ENCODE measurements at places on chromosomes 13 and 19. TPM values are rescaled to one million over a fixed set of nuclear protein-coding genes. Genes with fewer than 3 reads are reported as not detected.

GRCh38 chr19:2690856-2691255, 11.6 kb downstream of the GNG7 start:
- no peak for DNase-seq

DNA sequence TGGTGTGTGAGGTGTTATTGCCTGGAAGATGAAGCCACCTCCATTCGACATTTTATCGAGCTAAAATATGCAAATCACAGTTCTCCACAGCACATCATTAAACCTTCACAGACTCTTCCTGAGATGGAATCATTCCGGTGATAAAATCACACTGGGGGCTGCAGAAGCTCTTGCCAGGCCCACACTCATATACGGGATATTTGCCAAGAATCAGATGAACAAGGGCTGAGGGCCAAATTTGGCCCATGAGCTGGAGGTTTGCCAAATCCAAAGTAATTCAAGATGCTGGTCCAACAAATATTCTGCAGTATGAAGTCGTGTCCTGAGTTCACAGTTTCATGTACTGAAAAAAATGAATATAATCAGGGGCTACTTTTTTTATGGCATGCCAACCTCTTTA, 16.7 kb upstream of the RXFP2 start:
- DNase-seq, result no peak

GRCh38 chr13:81957121-81957520, 1616.2 kb upstream of the SPRY2 start:
- DNase-seq, result no peak

The COX7A1 gene
- 127 TPM for total RNA-seq

GRCh38 chr13:27607125-27607524, 13.2 kb downstream of the LNX2 start:
- no peak for DNase-seq

The ZNF578 gene
- total RNA-seq, result 3.8 TPM

DNA sequence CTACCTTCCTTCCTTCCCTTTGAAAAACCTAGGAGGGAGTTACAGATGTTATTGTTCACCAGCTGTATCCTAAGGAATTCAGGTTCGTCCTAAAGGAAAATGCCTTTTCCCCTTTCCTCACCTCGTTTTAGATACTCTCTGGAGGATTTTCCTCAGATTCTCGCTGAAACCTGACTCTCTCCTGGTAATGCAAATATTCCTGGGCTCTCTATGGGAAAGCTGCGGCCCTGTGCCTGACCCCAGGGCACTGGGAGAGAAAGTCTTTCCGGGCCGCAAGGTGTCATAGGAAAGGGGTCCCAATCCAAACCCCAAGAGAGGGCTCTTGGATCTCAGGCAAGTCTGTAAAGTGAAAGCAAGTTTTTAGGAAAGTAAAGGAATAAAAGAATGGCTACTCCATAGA, 13.1 kb upstream of the OR1M1 start:
- no peak for DNase-seq

The DMKN gene
- 25.9 TPM for total RNA-seq

The CHERP gene
- 32.4 TPM for total RNA-seq

DNA sequence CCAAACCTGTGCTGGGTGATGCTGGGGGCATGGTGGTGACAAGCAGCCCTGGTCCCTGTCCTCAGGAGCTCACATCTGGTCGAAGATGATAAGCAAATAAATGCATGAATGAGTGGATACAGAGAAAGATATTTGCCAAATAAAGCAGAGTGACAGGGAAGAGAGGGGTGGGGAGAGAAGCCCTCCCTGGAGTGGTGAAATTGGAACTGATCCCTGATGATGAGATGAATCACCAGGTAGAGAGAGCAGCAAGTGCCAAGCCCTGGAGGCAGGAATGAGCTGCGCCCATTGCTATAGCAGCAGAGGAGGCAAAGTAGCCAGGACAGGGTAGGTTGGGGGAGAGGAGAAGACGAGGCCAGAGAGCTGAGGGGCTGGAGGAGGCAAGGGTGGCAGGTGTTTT, 13.7 kb downstream of the FXYD5 start:
- no peak for DNase-seq

DNA sequence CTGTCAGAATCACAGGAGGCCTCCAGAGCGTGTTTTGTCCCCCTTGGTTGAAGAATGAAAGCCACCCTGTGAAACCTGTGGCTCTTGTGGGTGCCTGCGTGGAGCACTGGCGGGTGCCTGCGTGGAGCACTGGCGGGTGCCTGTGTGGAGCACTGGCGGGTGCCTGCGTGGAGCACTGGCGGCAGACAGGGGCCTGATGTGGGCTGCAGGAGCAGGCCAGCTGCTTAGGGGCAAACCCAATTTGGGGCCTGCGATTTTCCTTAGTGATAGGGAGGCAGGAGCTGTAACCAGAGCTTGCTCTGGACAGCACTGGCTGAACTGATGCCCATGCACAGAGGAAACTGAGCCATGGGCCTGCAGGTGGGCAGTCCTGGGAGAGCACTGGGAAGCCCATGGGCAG, 24.3 kb downstream of the ARHGEF7 start:
- DNase-seq, result no peak

The ZNF567 gene
- 11.2 TPM for total RNA-seq

- DNase-seq, result no peak
Measured at GRCh38 chr13:113528813-113529180, 38.3 kb upstream of the DCUN1D2 start.

DNA sequence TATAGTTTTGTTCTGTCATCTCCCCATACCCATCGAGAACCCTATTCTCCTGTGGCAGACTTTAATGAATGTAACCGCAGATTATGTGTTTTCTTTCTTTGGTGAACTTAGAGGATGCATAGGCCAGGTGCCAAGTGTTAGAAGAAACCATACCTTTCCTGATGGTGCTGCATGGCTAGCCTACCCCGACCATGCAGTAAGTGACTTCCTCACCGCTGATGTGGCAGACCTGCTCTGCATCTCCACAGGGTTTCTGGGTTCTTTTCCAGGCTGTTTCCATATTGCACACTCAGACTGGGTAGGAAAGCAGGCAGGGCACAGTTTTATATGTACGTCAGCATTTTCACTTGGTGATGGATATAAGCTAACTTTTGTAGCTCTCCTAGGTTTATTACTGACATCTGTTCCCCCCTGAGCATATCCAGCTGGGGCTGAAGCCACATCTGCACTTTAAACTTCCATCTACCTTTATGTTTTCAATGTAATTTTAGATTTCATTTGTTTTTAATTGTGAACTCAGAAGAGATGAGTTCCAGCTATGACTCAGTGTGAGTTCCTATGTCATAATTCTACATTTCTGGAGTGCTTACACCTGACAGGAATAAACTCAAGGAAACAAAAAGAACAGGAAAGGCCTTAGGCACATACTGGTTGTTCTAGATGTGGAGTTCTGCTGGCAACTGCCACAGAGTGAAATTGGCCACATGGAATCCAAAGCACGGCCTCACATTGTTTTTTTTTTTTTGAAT, 42.3 kb downstream of the LRCH1 start:
- DNase-seq, result no peak

DNA sequence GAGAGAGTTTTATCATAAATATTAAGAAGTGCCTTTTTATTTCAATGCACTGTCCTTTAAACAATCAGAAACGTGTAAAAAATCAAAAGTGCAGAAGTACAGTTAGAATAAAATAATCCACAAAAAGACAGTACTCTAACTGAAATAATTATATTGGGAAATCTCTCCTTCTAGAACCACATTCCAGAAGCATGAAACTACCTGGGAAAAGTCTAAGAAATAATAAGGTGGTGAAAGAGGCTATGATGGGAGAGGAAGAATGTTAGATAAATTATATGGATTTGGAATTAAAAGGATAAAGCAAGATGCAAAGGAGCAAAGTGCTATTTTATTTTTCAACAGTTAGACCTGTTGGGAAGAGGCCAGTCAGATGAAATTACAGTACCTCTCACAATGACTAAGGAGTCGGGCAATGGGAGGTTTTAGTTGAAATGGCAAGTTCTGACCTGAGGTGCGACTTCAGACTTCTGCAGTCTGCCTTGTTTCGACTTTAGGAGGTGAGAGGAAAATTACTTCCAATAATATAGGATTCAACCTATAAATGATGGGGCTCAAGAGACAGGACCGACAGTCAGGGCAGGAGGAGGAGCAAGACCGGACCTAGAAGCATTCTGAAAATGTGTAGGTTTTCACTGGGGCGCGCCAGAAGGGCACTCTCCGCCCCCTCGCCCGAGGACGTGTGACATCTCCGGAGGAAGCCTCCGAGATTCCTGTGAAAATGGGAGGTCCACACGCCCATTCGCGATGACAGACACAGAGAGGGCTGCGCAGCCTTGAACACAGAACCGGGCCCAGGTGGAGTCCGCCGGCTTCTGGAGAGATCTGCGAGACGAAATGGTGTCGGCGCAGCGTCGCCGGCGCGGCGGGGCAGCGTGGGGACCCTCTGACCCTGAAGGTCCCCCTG, 717 bp downstream of the SPRYD7 start:
- peak; percentile 82 for DNase-seq

The SIGLEC11 gene
- 3.1 TPM for total RNA-seq

The UBE2L5 gene
- total RNA-seq, result not detected

DNA sequence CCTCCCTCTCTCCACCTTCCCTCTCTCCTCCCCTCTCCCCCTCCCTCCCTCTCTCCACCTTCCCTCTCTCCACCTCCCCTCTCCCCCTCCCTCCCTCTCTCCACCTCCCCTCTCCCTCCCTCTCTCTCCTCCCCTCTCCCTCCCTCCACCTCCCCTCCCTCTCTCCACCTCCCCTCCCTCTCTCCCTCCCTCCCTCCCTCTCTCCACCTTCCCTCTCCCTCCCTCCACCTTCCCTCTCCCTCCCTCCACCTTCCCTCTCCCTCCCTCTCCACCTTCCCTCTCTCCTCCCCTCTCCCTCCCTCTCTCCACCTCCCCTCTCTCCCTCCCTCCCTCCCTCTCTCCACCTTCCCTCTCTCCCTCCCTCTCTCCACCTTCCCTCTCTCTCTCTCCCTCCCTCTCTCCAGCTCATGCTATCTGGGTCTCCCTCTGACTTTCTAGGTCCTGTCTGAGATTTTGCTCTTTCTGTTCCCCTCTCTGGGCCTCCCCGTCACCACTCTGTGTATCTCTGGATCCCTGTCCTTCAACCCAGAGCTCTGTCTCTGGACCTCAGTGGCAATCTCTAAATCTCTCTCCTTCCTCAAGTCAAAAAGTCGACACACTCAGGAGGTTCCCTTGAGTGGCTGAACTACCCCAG, 3.5 kb upstream of the CNOT3 start:
- no peak for DNase-seq

The DOCK6 gene
- 73.1 TPM for total RNA-seq

GRCh38 chr13:85525411-85525810, 273.8 kb downstream of the SLITRK6 start:
- no peak for DNase-seq

The OR7D2 gene
- total RNA-seq, result not detected

DNA sequence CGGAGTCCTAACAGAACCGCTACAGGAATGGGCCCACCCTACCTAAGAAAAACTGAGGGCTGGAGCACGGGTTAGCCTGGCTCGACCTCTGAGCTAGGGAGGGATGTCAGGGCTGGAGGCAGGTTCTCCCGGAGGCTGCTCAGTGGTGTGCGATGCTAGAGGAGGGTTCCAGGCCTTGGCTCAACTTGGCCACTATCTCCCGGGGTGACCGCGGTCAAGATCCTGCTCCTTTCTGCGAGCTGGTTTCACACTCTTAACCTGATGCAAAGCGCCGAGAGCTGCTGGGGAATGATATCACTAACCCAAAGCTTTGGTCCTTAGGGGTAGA, 301 bp downstream of the POP4 start:
- no peak for DNase-seq

GRCh38 chr13:73751290-73751689, 382.9 kb downstream of the KLF12 start:
- no peak for DNase-seq

- DNase-seq, result no peak
Measured at GRCh38 chr13:98216711-98217285, 39.7 kb upstream of the RNF113B start.

DNA sequence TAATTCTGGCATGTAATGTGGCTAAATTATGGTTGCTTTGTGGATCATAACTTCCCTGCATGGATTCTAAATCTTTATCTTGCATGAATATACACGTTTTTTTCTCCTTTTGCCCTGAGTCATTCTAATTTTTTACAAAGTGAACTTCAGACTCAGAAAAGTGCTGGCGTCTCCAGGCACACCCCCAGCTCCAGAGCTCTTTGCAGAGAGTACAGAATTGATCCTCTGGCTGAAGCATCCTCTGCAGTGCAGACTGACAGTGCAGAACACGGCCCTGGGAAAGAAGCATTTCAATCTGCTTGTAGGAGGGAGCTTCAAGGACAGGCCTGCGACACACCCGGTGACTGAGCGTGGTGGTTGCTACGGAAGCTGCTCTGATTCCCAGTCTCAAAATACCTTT, 228.1 kb downstream of the FGF9 start:
- DNase-seq, result no peak

GRCh38 chr19:55535173-55535964, 1.6 kb downstream of the SBK2 start:
- DNase-seq, result no peak

GRCh38 chr19:5693195-5694166, 3.4 kb downstream of the RPL36 start:
- no peak for DNase-seq

GRCh38 chr19:56838909-56839651, 1.4 kb downstream of the PEG3 start:
- DNase-seq, result peak; percentile 98

The PRTN3 gene
- total RNA-seq, result not detected

DNA sequence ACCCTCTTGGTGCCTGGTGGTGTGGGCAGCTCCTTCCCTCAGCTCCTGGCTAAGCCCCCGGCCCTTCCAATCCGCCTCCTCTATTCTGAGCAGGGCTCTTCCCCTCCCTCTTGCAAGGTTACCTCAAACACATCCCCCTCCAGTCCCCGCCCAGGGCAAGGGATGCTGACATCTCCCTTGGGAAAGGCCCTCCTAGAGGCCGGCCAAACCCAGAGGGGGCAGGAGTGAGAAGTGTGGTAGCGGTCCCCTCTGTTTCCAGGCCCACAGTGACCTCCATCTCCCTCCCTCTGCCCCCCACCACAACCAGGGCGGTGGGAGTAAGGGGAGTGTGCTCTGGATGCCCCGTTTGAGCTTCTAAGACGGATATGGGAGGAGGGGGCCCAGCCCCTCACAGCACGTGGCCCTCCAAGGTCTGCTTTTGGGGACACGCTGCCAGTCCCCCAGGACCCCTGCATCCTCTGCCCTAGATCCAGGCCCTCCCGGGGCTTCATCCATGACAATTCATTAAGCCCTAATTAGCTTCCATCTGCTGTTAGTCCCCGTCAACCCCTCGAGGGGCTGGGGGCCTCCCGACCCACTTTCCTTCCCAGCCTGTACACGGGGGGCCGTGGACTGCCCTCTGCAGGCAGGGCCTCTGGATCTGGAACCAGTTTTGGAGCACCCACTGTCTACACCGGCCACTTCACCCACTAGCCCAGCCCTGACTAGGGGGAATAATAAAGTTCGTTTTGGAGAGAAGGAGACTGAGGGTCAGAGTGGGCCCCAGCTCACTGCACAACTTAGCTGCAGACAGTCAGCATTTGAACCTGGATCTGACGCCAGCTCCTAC, 2.3 kb downstream of the LINGO3 start:
- DNase-seq, result no peak

DNA sequence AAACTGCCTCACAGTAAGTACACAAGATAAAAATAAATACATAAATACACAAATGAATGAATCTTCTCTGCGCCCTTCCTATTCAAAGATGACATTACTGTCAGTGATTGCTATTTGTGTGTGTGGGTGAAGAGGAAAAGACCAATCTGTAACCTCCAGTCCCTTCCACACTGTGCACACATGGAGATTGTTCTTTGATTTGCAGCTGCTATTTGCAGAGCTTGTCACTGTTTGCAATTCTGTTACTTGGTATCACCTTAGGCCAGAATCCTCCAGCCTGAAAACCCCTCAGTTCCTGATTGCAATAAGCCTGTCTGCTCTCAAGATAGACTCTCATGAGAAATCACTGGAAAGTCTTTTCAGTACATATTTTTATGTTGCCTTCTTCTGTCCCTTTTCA, 1314.9 kb downstream of the PCDH9 start:
- DNase-seq, result no peak

- DNase-seq, result no peak
Measured at GRCh38 chr13:105612541-105612940, 922.9 kb downstream of the EFNB2 start.

Data from aorta (tissue), 5 donors.